ENCODE measurements at places on chromosomes 2 and 18.

DNA sequence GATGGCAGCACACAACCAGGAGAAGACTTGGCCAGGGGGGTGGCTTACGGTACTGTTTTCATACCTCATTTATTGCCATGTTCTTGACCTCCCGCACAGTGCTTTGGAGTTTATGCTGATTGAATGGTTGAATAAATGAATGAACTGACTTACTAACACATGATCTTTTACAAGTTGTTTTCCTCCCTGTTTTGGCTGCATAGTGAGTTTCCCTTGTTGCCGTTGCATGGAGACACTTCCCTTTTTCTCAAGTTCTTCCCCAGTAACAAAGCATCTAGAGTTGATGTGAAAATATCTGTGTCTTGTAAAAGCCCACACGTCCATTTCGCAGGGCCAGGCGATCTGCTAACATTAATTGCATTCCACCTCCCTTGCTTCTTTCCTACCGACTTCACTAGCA is 35.7 kb upstream of the RAB1A start:
- DNase-seq: no peak

- DNase-seq: no peak
Measured at GRCh38 chr2:126824663-126825062, 74.0 kb upstream of the TEX51 start.

- DNase-seq: peak; percentile 82
Measured at GRCh38 chr18:3595369-3596273, 145.6 kb downstream of the TGIF1 start.

GRCh38 chr2:187942876-187943275 is 348.8 kb upstream of the GULP1 start:
- DNase-seq: no peak

- peak; percentile 89 for DNase-seq
Measured at GRCh38 chr2:74552914-74553811, 579 bp downstream of the LOXL3 start.

DNA sequence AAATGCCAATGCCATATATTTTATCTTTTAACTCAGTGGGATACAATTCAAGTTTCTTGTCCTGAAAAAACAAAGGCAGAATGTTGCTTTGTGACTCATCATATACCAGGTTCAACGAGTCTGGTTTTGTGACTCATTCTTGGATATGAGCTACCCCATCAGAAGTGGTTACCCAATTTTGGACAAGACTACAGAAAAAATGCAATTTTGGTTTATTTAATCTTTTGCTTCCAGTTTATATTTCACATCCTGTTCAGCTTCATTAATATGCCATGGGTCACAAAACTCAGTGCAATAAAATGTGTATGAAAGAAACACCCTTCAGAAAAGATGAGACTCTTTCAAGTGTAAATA is 25.0 kb downstream of the FN1 start:
- peak; percentile 63 for DNase-seq

DNA sequence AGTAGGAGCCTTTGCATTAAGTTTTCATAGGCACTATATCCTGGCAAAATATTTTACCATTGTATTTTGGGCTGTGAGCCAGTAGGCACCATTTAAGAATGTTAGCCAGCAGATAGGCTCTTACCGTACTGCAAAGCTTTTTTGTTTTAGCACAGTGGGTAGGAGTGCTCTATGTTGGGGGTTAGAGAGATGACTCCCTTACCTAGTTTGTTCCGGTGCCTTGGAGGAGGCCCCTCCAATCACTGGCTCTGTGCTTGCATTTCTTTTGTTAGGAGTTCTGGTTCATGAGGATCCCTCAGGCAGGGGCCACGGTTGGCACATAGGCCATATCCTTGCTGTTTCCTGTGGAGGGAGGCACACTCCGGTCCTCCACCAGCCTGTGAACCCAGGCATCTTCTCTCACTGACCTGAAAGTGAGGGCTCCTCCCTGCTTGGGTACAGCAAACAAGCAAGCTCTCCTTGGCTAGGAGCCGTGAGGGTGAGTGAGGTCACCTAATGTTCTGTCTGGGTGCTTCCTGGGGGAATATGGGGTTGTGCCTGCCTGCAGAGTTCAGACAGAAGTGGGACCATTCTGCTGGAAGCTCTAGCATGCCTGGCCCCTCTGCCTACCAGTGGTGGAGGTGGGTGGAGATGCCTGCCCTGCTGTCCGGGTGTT is 29.8 kb downstream of the LTBP1 start:
- DNase-seq: no peak

DNA sequence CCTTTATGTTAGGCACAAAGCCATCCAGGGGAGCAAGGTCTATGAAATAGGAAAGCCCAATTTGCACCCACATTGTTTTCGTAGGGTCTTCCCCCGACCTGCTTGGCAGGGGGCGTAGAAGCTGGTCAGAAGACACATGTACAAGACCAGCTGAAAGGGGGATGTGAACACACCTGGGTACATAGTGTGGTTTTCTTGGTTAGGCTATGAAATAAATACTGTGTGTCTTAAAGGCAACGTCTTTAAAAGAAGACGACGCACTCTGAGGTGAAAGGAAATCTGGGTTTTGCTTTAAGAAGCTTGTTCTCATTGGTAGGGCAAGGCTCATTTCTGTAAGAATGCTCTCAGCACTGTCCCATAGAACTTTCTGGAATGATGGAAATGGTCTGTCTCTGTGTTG is 60.0 kb upstream of the KLF7 start:
- no peak for DNase-seq

- no peak for DNase-seq
Measured at GRCh38 chr2:40564184-40564583, 112.3 kb upstream of the SLC8A1 start.

DNA sequence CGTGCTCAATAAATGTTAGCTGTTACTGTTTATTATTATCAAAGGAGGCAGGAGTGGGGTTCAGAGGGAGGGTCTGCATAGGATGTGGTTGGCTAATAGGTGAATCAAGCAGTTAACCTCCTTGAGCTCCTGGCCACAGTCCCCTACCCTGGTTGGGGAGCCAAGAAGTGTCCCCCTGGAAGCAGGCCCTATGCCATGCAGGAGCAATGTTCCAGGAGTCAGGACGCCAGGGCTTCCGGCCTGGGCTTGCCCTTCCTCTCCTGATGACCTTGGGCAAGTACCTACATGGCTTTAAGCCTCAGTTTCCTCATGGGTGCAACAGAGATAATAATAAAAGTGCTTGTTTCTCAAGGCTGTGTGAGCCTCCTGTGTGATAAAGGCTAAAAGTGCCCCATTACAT is 84.9 kb downstream of the DYSF start:
- DNase-seq: no peak

- no peak for DNase-seq
Measured at GRCh38 chr18:45765796-45766195, 41.8 kb downstream of the SLC14A1 start.

DNA sequence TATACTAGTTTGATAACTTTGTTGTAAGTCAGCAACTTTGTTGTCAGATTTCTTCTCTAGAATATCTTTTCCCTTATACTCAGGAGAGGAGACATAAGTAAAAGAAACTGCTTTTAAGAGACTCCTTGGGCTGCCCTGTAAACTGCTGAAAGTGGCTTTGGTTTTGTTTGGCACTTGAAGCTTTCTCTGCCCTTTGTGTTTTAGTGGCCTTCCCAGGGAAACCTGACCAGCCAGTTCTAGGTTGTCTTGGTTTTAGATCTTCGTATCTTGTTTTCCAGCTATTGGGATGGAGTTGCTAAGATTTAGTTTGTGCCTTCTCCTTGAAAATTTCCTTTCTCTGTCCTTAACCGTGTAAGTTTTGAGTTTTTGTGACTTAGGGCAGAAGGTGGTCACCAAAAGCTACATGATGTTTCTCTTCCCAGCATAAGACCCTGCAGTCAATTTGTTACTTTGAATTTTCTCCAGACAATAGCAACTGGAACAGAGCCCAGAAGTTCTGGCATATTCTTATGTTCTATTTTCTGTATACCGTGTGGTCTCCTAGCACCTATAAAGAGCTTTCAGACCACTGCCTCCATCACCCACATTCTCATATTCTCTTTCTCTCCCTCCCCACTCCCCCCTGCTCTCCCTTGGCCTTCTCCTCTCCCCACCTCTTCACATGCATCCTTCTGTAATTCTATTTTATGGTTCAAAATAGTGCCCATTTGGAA is 81.1 kb downstream of the BOLA3 start:
- no peak for DNase-seq
